ENCODE measurements at places on chromosomes 16 and 17. TPM values are rescaled to one million over a fixed set of nuclear protein-coding genes. Genes with fewer than 3 reads are reported as not detected.

Gene NBR1
- total RNA-seq = 53.6 TPM

Gene CCL8
- total RNA-seq = not detected

Gene GJD3
- total RNA-seq = 0.43 TPM

Gene CCL5
- 71.3 TPM for total RNA-seq

Gene NQO1
- 74.5 TPM for total RNA-seq

Gene TMEM170A
- total RNA-seq = 16.4 TPM

Gene ZNF205
- total RNA-seq = 13.2 TPM

Gene SIAH1
- total RNA-seq = 24.4 TPM

Gene MAPT
- total RNA-seq = 2.2 TPM

Gene NXPH3
- total RNA-seq = 0.43 TPM

Gene ZNF385C
- 0.36 TPM for total RNA-seq

Gene CCL14
- not detected for total RNA-seq

Gene SOCS1
- total RNA-seq = 20.2 TPM

Gene PLD6
- 0.64 TPM for total RNA-seq

Gene SMYD4
- total RNA-seq = 10.7 TPM

Gene HBA1
- not detected for total RNA-seq

Gene RASD1
- total RNA-seq = 0.48 TPM

Gene EPN3
- total RNA-seq = 1.7 TPM

Gene NPIPB6
- total RNA-seq = 1.7 TPM

Gene SPATA22
- not detected for total RNA-seq

Gene ADAD2
- total RNA-seq = not detected

Gene CCL3
- total RNA-seq = 3.4 TPM

Gene LRRC59
- total RNA-seq = 180 TPM

Gene HID1
- total RNA-seq = 2.6 TPM

Gene ATP2C2
- total RNA-seq = 0.29 TPM

Gene NHLRC4
- 0.73 TPM for total RNA-seq

Gene HAGH
- total RNA-seq = 36.9 TPM

Gene KRT33A
- total RNA-seq = not detected

Gene CA5A
- total RNA-seq = not detected

Gene MT1G
- 0.87 TPM for total RNA-seq

Gene CCL1
- not detected for total RNA-seq

Gene ASPSCR1
- 25.5 TPM for total RNA-seq

Gene SLC6A2
- not detected for total RNA-seq

Gene CLEC18C
- total RNA-seq = 1.4 TPM

Gene EPX
- total RNA-seq = not detected

Gene PDILT
- total RNA-seq = not detected

Gene CLEC10A
- total RNA-seq = not detected

Gene NOG
- 23.0 TPM for total RNA-seq

Gene VPS9D1
- total RNA-seq = 11.3 TPM

Gene CA10
- not detected for total RNA-seq

Gene SULT1A3
- 8.6 TPM for total RNA-seq

Gene MSL1
- 81.9 TPM for total RNA-seq

Gene CDRT15L2
- total RNA-seq = not detected

Gene RND2
- 1.3 TPM for total RNA-seq
